ENCODE measurements at places on chromosomes 11 and 22. TPM values are rescaled to one million over a fixed set of nuclear protein-coding genes. Genes with fewer than 3 reads are reported as not detected.

Gene MMP8
- not detected for total RNA-seq

Gene PDGFD
- 72.4 TPM for total RNA-seq

Gene NLRP14
- 0.30 TPM for total RNA-seq

Gene C22orf42
- not detected for total RNA-seq

Gene MTNR1B
- not detected for total RNA-seq

Gene OR5A1
- not detected for total RNA-seq

Gene CRYBA4
- not detected for total RNA-seq

Gene ADM2
- not detected for total RNA-seq

Gene PIWIL4
- 9.0 TPM for total RNA-seq

Gene C22orf15
- not detected for total RNA-seq

Gene HTR3A
- total RNA-seq: not detected

GRCh38 chr11:71991494-71991893 lies 7.2 kb upstream of the IL18BP start:
- no peaks in the 10 kb centered on the region for H3K4me1 ChIP-seq
- no peak for DNase-seq
- H3K4me3 ChIP-seq: no peak overlapping the region

GRCh38 chr11:2731130-2732125 lies 31.6 kb upstream of the KCNQ1OT1 start:
- peaks cover 25% of the 10 kb centered on the region for H3K4me1 ChIP-seq
- no peak overlapping the region for H3K4me3 ChIP-seq
- no peak for DNase-seq
- H3K27ac ChIP-seq: peak overlapping the region; percentile 88

DNA sequence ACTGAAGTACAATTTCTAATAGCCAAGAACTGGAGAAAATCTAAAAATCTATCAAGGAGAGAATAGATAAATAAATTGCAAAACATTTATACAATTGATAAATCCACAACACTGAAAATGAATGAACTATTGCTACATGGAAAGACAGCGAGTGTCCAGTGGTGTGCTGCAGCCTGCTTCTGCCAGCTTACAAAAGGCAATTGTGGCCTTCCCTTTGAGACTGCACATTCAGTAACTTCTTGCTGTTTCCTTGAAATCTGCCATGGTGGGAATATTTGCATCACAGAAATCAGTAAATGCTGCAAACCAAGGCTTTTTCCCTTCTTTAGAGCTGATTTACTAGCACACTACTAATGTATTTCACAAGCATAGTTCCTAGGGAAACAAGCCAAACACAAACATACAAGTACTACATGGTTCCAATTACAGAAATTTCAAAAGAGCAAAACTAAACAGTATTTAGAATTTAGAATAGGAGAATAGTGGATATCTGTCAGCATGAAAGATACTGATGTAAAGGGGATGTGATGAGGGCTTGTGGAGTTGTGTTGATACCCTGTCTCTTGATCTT lies 76.9 kb upstream of the TRIM77 start:
- H3K27ac ChIP-seq: no peak overlapping the region
- H3K4me3 ChIP-seq: no peak overlapping the region
- H3K4me1 ChIP-seq: no peaks in the 10 kb centered on the region
- no peaks in the 10 kb centered on the region for H3K36me3 ChIP-seq
- H3K27me3 ChIP-seq: no peaks in the 10 kb centered on the region

DNA sequence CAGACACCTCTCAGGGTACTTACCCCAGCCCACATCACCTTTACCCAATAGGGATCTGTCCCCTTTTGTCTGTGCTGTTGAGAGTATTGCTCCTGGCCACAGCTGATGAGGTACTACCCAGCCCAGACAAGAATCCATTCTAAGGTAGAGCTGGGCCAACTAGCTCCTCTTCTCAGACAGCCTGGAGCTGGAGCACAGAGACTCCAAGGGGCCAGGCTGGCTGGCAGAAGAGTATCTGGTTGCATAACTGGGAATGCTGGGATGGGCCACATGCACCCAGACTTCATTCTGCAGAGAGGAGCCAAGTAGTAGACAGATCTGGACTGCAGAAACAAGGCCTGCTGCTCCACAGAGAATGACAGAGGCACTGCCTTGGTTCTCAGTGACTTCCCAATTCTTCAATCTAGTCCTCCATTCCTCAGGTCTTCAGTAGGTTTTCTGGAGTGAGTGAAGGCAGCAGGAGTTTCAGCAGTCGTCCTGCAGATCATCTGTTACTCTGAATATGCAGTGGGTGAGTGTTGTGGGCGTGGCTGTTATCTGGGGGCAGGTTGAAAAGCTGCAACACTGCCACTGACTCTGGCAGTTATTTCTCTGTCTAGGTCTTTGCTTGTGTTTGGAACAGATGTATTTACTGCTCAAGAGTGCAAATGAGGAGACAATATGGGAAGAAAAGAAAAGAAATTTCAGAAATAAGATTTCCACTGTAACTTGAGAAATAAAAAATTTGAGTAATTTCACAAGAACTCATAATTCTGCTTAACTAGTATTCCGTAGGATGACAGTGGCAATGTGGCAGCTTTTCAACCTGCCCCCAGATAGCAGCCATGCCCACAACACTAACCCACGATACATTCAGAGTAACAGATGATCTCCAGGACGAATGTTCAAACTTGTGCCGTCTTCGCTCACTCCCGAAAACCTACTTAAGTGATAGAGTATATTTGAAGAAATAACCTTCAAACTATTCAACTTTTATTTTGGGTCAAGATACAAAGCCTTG lies 34.9 kb downstream of the MAPK1 start:
- H3K27ac ChIP-seq: peak overlapping the region; percentile 10
- no peaks in the 10 kb centered on the region for H3K27me3 ChIP-seq
- no peak for DNase-seq
- no peaks in the 10 kb centered on the region for H3K36me3 ChIP-seq

DNA sequence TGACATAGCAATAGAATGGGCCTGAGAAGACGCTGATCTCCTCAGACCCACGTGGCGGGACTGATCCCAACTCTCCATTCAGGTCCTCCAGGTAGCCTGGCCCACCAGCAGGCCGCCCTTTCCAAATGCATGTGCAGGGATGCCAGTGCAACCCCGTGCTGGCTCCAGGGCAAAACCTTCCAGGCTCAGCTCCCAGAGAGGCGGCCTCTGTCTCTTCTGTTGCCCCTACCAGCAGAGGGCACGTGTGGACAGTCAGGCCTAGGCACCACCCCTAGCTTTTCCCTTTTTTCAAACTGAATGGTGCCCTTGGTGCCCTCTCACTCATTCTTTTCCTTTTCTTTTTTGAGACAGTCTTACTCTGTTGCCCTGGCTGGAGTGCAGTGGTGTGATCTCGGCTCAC lies 121.7 kb downstream of the OSBP2 start:
- H3K4me1 ChIP-seq: no peaks in the 10 kb centered on the region
- DNase-seq: no peak
- H3K27ac ChIP-seq: no peak overlapping the region
- no peaks in the 10 kb centered on the region for H3K36me3 ChIP-seq

GRCh38 chr22:42978453-42979103 lies 36.4 kb downstream of the PACSIN2 start:
- DNase-seq: no peak
- no peaks in the 10 kb centered on the region for H3K36me3 ChIP-seq
- H3K4me1 ChIP-seq: peaks cover 45% of the 10 kb centered on the region
- no peaks in the 10 kb centered on the region for H3K27me3 ChIP-seq

DNA sequence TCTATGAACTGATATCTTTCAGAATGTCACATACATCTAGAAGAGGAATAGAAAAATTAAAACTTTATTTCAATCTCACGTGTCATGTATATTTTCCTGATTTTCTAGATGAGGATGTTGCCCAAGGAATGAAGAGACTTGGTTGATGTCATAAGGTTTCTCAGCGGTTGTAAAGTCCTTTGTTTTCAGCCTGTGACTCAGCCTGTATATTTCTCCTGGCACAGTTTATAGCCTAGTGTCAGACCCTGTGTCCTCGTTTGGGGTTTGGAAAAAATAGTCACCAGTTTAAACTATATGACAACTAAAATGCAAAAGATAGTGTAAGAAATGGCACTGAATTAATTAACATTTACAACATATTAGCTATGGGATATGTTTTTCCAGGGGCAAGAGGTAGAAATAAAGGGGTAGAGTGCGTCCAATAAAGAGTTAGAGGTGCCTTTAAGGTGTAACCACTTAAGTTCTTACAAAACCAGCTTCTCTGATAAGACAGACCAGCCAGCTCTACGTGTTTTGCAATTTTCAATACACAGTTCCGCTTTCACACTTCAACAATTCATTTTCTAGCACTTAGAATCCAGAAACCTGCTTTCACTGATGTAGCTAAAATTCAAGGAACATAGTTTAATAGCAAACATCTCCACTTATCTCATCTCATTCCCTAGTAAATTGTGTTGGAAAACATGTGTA lies 1432.6 kb upstream of the TENM4 start:
- no peak for DNase-seq
- H3K27me3 ChIP-seq: no peaks in the 10 kb centered on the region
- no peaks in the 10 kb centered on the region for H3K36me3 ChIP-seq
- H3K27ac ChIP-seq: no peak overlapping the region
- no peak overlapping the region for H3K4me3 ChIP-seq
- no peaks in the 10 kb centered on the region for H3K4me1 ChIP-seq

DNA sequence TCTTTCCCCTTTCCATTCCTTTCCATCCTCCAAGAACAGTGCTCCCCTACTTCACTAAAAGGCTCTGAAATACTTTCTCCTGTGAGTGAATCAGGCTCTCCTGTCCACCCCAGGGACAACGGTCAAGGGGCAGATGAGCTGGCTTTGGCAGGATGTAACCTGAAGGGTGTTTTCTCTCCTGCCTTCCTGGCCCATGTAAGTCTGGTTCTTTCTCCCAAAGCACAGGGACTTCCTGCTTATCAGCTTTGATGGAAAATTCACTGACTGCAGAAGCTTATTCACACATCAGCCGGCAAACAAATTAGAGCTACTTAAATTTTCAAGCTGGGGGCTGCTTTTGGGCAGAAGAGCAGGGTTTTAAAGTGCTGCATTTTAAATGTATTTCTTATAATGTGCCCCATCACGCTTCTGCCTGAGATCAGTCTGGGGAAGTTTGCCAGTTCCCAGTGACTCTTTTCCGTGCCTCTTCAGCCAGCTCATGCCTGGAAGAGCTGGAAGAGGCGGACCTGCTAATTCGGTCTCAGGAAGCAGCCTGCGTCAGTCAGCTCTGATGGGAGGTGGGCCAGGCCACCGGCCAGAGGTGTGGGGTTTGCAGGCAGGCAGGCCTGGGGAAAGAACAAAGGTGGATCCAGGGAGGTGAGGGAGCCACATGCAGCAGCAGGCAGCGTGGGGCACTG lies 140.4 kb upstream of the TBCEL start:
- no peaks in the 10 kb centered on the region for H3K36me3 ChIP-seq
- no peak overlapping the region for H3K27ac ChIP-seq
- no peak overlapping the region for H3K4me3 ChIP-seq
- H3K4me1 ChIP-seq: no peaks in the 10 kb centered on the region

- no peak overlapping the region for H3K27ac ChIP-seq
- H3K4me3 ChIP-seq: no peak overlapping the region
- no peak for DNase-seq
- H3K27me3 ChIP-seq: no peaks in the 10 kb centered on the region
- no peaks in the 10 kb centered on the region for H3K36me3 ChIP-seq
Measured at GRCh38 chr11:115522302-115522701, 18.1 kb upstream of the CADM1 start.

DNA sequence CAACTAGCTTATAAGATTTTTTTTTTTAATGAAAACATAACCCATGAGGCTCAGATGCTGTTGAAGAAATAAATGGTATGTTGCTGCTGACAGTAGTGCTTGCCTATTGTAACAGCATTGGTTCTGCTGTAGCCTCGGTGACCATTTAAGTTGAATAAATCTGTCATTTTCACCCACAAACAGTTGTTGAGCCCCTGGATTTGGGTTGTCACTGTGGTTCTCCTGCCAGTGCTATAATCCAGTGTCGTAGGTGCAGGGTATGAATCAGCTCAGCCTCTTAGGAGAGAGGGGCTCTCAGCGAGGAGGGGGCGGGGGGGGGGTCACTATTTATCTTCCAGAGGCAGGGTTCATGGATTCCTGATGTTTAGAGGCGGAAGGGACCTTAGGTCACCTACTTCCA lies 49.9 kb upstream of the HORMAD2 start:
- no peak overlapping the region for H3K4me3 ChIP-seq
- DNase-seq: no peak
- peaks cover 3% of the 10 kb centered on the region for H3K4me1 ChIP-seq
- H3K27me3 ChIP-seq: no peaks in the 10 kb centered on the region
- no peak overlapping the region for H3K27ac ChIP-seq

DNA sequence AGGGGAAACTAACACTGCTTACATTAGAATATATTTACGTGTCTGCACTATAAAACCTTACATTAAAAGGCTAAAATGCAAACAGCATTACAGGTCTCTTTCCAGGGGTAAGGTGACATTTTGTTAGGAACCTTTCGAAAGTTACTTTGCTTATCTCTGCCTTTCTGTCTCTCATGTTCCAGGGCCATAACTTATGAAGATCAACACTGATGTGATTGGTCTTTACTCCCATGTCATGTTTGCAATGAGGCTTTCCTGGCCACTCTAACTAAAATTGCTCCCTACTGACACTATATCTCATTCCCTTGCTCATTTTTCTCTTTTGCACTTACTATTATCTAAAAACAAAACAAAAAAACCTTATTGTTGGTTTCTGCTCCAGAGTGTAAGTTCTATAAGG lies 119.0 kb downstream of the JRKL start:
- no peak for DNase-seq
- no peaks in the 10 kb centered on the region for H3K36me3 ChIP-seq
- no peaks in the 10 kb centered on the region for H3K27me3 ChIP-seq
- H3K4me1 ChIP-seq: no peaks in the 10 kb centered on the region
- no peak overlapping the region for H3K4me3 ChIP-seq
- no peak overlapping the region for H3K27ac ChIP-seq

Measured in tibial nerve (tissue), 4 donors.